Cerebellum (tissue), 4 donors: ENCODE measurements at places on chromosomes 12 and 14.

GRCh38 chr12:63997198-63997597, 152.7 kb downstream of the SRGAP1 start:
- no peak for DNase-seq

DNA sequence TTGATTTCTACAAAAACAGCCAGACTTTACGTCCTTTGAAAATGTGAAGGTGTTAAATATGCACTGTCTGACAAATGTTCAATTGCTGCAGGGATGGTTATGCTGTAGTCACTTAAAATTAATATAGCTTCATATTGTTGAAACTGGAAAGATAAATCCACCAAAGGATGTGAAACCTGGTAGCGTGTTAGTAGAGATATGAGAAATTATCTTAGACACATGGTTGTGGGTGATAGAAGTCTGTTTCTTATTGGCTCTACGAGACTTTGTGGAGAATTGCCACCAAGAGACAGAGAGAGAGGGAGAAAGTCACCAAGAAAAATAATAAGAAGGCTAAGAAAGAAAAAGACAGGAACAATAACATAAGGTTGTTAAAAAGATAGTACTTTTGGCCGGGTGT, 2.6 kb upstream of the CAPRIN2 start:
- DNase-seq = no peak

DNA sequence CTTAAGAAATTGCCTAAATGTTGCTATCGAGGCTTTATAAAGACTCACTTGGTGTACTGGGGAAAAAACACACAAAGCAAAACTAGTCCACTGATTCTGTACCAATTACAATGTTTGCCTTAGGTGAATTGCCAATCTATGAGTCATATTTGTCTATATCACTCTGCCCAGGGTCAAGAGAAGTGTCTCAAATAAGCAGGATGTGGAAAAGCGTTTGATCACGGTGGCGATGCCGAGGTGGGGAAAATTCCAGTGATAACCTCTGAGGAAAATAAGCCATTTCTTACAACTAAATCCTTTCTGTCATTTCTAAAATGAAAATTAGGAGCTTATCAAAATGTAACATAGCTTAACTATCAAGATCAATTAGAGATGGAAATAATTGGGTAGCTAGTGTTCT, 148.6 kb upstream of the DIO3 start:
- no peak for DNase-seq

DNA sequence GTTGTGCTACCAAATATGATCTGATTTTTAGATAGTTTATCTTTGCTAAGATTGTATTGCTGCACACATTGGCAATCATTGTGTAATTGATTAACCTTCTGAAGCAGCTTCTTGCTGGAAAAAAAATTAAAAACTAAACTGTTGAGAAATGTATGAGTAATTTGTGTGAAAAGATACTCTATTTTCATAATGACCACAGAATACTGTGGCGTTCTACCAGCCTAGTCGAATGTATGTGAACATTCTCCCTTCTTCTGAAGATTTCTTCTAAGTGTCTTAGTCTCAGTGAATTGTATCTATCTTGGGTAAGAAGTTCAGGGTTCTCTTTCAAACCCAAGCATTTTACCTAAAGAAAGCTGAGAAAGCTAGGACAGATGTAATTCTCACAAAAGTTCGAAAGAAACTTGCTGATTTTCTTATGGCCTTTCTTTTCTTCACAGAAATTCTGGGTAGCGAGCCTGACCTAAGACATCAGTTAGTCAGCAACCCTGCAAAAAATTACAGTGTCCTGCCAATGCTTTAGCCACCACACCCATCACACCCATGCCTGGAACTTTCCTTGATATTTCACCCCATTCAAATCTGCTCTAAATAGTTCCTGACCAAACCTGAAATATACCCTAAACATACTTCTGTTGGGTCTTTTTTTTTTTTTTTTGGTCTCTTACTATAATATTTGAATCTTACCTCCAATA, 27.1 kb upstream of the C12orf71 start:
- DNase-seq = no peak

DNA sequence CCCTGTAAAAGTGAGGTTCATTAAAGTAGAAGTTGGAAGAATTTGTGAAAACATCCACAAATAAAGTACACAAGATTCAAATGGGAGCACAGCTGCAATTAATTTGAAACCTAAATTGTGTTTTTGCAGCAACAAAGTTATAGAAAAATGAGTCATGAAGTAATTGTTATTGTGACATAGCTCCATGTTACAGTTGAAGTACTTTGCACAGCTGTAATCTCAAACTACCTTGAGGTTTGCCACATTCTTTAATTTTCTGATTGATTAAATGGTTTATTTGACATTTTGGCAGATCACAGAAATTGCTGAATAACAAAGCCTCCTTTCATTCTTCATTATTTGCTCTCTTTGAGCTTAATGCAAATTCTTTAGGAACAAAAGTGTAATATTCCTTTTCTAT, 111.3 kb downstream of the RMST start:
- DNase-seq = no peak

GRCh38 chr12:54680374-54680773, 32.2 kb upstream of the DCD start:
- DNase-seq = no peak
